Cortex of kidney (tissue), 1 donor: ENCODE measurements at places on chromosomes 11 and 22.

DNA sequence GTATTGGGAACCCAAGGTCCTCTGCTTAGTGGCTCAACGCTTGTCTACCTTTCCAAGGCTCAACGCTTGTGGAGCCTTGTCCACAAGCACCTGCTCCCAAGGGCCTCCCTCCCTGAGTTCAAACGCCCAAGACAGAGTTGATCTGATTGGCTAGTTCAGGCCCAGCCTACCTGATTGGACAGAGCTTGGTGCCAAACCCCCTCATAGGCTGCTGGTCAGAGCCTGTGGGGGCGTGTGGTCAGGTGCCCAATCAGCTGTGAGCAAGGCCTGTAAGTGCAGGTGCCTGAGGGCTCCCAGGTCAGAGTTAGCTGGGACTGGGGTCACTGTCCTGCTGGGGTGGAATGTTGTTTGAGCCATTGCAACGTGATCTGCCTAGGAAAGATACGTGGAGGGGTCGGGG lies 16.9 kb upstream of the TMPRSS6 start:
- DNase-seq, result no peak

DNA sequence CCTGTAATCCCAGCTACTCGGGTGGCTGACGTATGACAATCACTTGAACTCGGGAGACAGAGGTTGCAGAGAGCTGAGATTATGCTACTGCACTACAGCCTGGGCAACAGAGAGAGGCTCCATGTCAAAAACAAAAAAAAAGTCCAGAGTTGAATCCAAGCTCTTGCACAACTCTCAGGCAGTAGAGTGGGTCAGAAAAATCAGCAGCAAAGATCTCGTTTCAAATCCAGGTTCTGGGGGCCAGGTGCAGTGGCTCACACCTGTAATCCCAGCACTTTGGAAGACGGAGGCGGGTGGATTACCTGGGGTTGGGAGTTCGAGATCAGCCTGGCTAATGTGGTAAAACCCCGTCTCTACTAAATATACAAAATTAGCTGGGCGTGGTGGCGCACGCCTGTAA lies 24.9 kb downstream of the CLPB start:
- no peak for DNase-seq

DNA sequence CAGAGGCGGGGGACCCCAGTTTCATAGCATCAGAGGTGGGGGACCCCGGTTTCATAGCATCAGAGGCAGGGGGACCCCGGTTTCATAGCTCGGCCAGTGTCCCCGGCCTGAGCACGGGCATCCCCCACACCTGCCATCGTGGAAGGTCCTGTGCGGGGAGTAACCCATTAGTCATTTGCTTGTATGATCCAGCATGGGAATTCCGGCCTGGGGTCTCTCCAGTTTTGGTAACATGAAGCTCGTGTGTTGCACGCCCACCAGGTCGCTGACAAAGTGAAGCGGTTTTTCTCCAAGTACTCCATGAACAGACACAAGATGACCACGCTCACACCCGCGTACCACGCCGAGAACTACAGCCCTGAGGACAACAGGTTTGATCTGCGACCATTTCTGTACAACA lies 29.0 kb upstream of the KRTAP5-7 start:
- DNase-seq, result no peak

- DNase-seq, result no peak
These were observed 62.2 kb downstream of the FAM181B start for GRCh38 chr11:82671451-82671850.

- no peak for DNase-seq
These were observed 55.2 kb upstream of the RPS13 start for GRCh38 chr11:17132654-17133053.

- no peak for DNase-seq
These were observed 26.2 kb downstream of the PITPNB start for GRCh38 chr22:27892811-27893210.

GRCh38 chr11:61917334-61918109 lies at the start of gene RAB3IL1:
TSS of gene RAB3IL1 (minus strand) at chr11:61917566. CDS start at chr11:61917367, 199 bp downstream.
- no peak for DNase-seq

GRCh38 chr22:38868286-38868721 lies 3.7 kb downstream of the CBX6 start:
- DNase-seq, result no peak
